Left renal cortex interstitium (tissue), 4 donors: ENCODE measurements at places on chromosomes 11 and 22.

DNA sequence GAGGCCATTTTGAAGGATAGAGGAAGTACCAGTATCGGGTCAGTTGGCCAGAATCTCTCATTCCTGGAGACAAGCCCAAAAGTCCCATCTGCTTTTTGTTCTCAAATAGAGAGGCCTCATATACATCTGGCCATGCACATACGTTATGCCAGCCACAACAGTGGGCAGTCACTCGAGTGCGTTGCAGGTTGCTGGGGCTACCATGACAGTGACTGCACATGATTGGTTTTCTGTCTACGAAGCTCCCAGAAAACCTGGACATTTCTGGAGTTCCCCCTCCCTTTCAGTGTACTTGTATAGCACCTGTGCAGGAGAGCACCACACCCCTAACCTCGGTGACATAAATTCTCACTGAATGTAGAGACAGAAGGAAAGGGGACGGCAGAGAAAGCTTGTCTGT, 62.1 kb downstream of the C22orf31 start:
- no peak for DNase-seq

DNA sequence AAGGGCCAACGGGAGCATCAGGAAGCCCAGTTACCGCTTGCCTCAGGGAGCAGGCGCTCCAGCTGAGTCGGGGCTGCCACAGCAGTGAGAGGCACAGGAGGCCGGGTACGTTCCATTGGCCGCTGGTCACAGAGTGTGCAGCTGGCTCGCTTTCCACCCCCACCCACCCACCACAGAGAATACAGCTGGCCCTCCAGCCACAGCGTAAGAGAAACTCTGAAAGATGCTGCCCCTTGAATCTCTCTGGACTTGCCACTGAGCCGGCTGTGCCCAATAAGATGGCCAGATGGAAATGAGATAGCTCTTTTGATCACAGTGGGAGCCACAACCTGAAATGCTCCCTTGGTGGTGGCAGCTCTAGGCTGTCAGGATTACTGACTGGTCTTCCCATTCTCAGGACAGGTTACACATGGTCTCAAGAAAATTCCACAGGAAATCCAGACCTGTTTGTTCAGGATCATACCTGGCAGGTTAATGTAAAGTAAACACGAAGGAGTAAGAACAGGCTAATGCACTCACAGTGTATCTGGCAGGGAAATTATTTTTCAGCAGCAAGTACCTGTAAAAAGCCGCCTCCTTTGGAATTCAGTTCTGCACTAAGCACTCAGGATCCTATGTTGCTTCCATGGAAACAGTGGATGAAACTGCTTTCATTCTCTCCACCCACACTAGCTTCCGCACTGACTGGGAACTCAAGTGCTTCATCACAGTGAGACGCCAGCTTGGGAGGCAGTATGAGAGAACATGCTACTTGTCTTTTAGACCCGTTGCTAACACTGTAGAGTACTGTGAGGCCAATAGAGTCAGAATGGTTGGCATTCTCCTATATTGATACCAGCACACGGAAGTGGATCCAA, 16.5 kb downstream of the SIAE start:
- no peak for DNase-seq

DNA sequence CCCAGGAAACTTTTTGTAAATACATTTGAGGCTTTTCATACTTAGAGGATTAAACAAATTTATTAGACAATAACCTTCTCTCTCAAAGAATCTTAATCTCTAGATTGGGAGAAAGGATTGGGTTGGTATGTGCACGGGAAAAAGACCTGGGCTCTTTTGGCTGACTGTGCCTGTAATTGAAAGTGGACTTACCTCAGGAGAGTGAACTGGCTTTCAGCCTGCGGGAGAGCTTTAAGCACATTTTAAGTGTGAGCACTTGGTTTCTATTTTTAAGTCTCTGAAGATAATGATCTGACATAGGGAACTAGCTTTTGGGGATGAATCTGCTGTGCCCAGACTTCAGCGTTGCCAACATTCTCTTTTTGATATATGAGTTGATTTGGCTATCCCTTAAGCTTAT, 35.8 kb downstream of the UVRAG start:
- no peak for DNase-seq

DNA sequence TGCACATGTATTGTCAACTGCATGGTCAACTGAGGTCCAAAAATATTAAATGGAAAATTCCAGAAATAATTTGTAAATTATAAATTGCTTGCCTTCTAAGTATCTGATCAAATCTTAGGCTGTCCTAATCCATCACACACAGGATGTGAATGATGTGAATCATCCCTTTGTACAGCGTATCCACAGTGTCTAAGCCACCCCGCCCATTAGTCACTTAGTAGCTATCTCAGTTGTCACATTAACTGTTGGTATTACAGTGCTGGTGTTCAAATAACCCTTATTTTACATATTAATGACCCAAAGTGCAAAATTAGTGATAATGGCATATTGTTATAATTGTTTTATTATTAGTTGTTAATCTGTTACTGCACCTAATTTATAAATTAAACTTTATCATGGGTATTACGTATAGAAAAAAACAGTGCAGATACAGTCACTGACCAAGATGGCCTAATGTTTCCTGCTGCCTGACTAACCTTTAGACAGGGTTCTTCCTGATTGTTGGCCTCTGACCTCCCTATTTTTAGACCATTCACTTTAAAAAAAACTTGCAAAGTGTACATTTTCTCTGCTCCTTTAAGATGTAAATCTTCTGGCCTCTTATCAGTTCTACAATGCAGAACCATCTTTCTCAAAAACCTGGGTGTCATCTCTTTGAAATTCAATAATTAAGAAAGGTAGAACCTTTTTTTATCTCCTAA, 2.9 kb upstream of the SVIP start:
- DNase-seq, result no peak

- no peak for DNase-seq
These were observed 47.8 kb downstream of the TEAD1 start for GRCh38 chr11:12721816-12722604.

GRCh38 chr11:27552341-27552740, 45.8 kb upstream of the LIN7C start:
- DNase-seq, result no peak

DNA sequence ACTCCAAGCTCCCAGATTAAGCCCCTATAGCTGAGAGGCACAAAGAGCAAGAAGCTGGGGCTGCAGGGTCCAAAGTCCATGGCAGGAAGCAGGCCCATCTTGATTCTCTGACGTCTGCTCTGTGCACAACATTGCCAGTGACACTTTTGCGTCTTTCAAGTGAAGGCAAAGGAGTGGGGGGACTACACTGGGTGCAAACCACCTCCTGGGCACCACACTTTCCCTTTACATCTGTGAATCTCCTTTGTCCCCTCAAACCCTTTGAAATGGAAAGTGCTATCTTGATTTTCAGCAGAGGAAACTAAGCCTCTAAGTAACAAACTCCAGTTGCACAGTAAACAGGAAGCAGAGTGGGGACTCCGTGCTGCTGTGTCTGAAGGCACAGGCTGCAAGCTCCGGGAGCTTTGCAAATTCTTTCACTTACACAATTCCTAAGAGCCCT, 428.0 kb downstream of the LARGE1 start:
- DNase-seq, result no peak

GRCh38 chr22:42292732-42293520, 22.5 kb upstream of the TCF20 start:
- no peak for DNase-seq

GRCh38 chr11:12058425-12059115, 50.1 kb upstream of the DKK3 start:
- DNase-seq, result no peak

DNA sequence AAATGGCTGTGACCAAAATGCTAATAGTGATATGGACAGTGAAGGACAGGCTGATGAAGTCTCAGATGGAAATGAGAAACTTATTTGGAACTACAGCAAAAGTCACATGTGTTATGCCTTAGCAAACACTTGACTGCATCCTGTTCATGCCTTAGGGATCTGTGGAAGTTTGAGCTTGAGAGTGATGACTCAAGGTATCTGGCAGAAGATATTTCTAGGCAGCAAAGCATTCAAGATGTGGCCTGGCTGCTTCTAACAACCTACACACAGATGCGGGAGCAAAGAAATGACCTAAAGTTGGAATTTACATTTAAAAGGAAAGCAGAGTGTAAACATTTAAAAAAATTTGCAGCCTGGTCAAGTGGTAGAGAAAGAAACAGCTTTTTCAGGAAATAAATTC, 28.1 kb upstream of the CD81 start:
- no peak for DNase-seq

DNA sequence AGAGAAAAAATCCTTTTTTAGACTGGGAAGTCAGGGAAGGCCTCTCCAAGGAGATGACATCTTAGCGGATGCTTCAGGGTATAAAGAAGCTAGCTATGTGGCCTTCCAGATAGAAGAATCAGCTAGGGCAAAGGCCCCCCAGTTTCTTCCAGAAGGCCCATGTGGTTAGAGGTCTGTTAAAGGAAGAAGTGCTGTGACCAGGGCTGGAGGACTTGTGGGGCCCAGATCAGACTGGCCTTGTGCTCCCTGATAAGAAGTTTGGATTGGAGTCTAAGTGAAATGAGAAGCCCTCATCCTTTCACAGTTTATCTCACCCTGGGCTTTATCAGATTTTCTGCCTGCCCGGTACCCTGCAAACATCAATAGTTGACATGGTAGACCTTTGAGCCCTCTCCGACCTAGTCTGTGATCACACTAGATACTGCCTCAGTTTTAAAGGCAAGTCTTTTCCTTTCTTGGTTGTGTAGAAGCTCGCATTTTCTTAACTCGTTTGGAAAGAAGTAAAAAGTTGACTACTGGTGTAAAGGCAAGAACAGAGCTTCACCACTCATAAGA, 7.8 kb downstream of the AMPD3 start:
- no peak for DNase-seq

DNA sequence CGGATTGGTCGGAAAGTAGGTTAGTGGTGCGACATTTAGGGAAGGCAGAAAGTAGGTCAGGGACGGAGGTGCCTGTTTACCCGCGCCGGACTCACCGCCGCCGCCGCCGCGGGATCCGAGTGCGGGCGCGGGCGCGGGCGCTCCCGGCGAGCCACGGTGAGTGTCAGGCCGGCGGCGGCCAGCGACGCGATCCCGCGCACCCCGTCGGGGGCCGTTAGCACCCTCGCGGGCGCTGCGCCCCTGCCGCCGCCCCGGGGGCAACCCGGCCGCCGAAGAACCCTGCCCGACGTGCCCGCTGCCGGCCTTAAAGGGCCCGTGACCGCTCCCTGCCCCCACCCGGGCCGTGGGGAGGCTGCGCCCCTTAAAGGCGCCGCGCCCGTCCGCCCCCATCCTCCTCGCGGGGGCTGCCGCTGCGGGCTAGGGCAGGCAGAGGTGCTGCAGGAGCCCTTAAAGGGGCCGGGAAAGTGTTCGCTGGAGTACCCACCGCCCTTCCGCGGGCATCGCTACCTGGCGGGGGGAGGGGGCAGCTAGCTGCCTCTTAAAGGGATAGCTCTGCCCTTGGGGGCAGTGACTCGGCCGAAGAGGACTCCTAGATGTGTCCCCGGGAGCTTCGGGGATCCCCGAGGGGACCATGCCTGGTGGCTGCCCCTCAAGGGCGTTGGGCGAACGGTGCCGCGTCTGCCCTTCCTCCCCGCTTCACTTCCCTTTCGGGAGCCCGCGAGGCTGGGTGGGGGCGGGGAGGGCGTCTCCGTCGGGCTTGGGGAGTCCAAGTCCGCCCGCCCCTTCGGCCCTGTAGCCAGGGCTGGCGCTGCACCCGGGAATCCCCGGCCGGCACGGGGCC, at the start of gene BMAL1:
Gene BMAL1 (plus strand): TSS at position 23 of the 841 bp plus-strand sequence. CDS start 76,519 bp downstream, outside the sequence.
- no peak for DNase-seq

GRCh38 chr11:70413151-70413550, 14.8 kb downstream of the CTTN start:
- DNase-seq, result no peak

GRCh38 chr11:91174193-91174592, 951.3 kb upstream of the CHORDC1 start:
- DNase-seq, result no peak

- DNase-seq, result no peak
These were observed 209.5 kb downstream of the NTM start for GRCh38 chr11:131579932-131580387.

DNA sequence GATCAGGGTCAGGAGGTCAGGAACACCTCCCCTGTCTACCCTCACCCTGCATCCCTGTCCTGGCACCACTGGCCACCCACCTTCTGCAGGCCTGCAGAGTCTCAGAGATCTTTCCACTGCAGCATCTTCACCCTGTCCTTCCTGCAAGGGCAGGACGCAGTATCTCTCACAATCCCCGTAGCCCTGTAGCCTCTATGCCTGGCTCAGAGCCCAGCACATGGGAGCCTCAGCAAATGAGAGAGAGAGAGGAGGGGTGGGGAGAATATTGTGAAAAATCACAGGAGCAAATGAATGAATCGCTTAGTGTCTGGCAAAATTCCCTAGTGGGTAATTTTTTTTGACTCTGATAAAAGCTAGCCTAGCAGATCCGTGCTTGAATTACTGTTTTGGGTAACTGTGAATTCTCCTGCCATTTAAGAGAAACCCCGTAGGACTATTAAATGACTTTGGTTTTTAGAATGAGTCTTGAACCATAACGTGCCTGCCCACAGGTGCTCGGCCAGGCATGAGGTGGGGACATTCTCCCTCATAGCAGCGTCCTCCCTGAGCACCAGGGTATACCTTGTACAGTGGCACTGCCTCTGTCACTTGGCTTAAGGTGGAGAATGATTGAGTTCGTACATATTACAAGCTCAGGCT, 91.5 kb downstream of the MORC2 start:
- no peak for DNase-seq

GRCh38 chr22:46693634-46694415, 44.2 kb downstream of the CERK start:
- no peak for DNase-seq

GRCh38 chr22:42613872-42614301, 796 bp downstream of the POLDIP3 start:
- DNase-seq, result no peak

GRCh38 chr22:41302811-41303210, 1.5 kb downstream of the ZC3H7B start:
- no peak for DNase-seq

DNA sequence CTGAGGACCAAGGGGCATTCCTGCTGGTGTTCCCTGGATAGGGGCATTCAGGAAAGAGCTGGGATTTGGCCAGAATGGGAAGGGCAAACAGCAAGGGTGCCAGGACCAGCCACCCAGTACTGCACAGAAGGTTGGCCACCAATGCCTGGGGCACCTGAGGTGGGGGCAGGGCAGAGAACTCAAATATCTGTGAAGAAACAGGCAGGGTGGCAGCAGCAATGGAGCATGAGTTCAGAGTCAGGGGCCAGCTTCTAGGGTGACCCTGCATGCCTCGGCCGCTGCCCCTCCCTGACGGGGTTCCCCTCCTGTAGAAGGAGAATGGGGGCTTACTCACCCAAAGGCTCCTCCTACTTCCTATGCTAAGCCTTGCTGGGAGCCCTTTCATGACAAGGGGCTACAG, 79.3 kb upstream of the SHANK2 start:
- DNase-seq, result no peak

GRCh38 chr11:95895815-95896214, 28.1 kb downstream of the MTMR2 start:
- no peak for DNase-seq
